ENCODE measurements at places on chromosomes 1 and 21. TPM values are rescaled to one million over a fixed set of nuclear protein-coding genes. Genes with fewer than 3 reads are reported as not detected.

Gene DCDC2B
- 0.22 TPM for total RNA-seq

Gene TNFAIP8L2
- total RNA-seq = 23.7 TPM

- no peak for DNase-seq
Observed at GRCh38 chr1:13809461-13810159, 109.6 kb downstream of the PRDM2 start.

- DNase-seq = no peak
Observed at GRCh38 chr21:35512346-35512745, 463.2 kb upstream of the RUNX1 start.

GRCh38 chr21:38768471-38769063 is 37.2 kb upstream of the ETS2 start:
- peak; percentile 49 for DNase-seq

DNA sequence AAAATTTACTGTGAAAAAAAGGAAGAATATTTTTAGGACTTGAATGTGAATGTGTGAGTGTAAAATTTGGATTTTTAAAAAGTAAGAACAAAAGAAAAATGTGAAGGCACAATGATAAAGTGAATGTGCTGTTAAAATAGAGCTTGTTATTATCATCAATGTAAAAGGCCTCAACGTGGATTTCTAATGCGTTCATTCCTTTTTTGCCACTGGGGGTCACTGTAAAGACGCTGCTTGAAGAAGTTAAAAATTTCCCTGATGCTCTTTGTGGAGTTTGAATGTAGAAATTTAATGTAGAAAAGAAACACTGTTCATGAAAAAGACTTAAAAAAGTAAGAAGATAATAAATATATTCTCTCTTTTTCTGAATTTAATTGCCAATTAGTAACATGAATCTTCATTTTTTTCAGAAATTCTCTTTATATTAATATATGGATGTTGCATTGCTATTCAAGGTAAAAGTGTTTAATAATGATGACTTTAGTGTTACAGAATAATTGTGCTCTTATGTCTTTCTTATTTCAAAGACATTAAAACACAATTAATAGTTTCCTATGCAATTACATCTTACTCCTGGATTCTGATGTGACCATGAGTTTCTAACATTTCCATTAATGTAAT is 161.5 kb downstream of the DNM3 start:
- DNase-seq = no peak

GRCh38 chr1:32992489-32993323 is 28.1 kb upstream of the RNF19B start:
- peak; percentile 52 for DNase-seq

GRCh38 chr1:152752225-152752624 is 5.6 kb upstream of the KPRP start:
- DNase-seq = no peak

DNA sequence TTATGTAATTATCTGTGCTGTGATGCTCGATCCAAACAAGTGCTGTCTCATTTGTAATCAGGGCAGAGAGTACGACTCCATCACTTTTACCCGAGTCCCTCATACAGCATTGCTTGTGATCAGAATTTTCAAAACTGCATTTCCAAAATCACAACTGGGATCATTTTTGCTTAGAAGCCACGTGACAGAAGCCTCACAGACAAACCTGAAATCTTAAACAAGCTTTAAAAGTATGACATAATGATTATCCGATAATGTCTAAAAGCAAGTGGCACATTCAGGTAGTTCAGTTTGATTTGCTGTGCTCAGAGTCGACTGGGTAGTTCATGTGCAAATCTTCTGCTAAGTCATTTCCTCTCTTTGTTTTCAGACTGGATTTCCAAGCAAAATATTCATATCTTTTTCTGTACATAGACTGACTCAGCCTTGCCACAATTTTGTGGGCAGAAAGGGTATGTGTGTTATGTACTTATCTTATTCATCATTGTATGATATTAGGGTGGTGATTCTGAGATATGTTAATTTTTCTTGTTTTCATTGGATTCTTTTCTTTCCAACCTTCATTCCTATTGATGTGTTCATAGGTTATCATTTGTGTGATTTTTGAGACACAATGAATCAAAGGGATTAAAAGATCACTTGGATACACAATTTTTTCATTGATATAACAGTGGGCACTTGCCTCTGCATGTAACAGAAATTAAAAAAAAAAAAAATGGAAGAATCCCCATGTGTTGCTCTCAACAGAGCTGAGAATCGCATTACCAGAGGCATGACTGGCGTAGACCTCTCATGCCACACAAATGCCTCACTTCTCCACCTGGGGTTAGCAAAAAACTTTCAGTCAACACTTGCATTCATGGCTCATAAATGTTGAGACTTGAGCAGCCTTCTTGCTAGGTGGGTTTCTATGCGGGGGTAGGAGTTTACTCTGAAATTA is 355.7 kb downstream of the LTN1 start:
- no peak for DNase-seq

Measured in activated naive CD8-positive, alpha-beta T cell treated with anti-CD3 and anti-CD28 coated beads, Interleukin-2, amount 10 ng/mL, durations not matched to agents 7 days and 5 days (primary cell).